ENCODE measurements at places on chromosomes 11 and 22. TPM values are rescaled to one million over a fixed set of nuclear protein-coding genes. Genes with fewer than 3 reads are reported as not detected.

GRCh38 chr11:33651555-33651954 is 49.1 kb downstream of the C11orf91 start:
- no peak for DNase-seq

GRCh38 chr11:19284881-19285280 is 44.1 kb upstream of the E2F8 start:
- DNase-seq, result no peak

GRCh38 chr11:33262011-33262645 is 4.9 kb downstream of the HIPK3 start:
- no peak for DNase-seq

GRCh38 chr11:72229336-72229924 is 4.9 kb downstream of the INPPL1 start:
- DNase-seq, result no peak

DNA sequence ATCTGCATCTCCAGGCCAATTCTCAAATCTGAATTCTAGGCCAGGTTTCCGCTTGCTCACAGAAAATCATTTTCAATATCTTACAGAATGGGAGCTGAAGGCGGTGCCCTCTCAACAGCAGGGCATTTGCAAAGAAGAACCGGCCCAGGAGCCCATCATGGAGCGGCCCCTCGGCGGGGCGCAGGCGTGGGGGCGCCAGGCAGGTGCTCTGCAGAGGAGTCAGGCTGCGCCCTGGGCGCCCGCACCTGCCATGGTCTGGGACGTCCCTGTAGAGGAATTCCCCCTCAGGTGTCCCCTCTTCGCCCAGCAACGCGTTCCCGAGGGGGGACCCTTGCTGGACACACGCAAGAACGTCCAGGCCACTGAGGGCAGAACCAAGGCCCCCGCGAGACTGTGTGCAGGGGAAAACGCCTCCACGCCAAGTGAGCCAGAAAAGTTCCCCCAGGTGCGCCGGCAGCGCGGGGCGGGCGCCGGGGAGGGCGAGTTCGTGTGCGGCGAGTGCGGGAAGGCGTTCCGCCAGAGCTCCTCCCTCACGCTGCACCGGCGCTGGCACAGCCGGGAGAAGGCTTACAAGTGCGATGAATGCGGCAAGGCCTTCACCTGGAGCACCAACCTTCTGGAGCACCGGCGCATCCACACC is 11.5 kb downstream of the ZNF74 start:
- DNase-seq, result no peak

DNA sequence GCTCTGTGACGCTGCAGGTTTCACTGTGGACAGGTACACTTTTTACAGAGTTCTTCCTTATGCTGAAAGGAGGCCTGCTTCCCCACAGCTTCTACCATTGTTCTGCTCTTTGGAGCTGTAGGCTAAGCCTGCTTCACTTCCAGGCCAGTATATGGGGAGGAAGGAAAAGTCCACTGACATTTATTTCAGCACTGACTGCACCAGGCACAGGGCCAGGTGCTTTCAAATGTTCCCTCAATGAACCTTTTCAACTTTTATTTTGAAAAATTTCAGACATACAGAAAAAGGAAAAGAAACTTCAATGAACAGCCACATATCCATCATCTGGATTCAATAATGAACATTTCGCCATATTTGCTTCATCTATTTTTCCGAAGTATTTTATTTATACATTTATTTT is 22.0 kb downstream of the POU2F3 start:
- no peak for DNase-seq

The GRAP2 gene
- 0.93 TPM for polyA plus RNA-seq
